IPS DF 6.9 (cell line): ENCODE measurements at places on chromosomes 1 and 21.

- no peak for DNase-seq
Measured at GRCh38 chr1:167130829-167131510, 37.1 kb downstream of the STYXL2 start.

GRCh38 chr1:6599141-6599975 is 3.3 kb downstream of the KLHL21 start:
- DNase-seq = no peak

- no peak for DNase-seq
Measured at GRCh38 chr1:7003676-7004075, 218.4 kb downstream of the CAMTA1 start.

- DNase-seq = no peak
Measured at GRCh38 chr1:53342735-53343470, 15.0 kb upstream of the LRP8 start.

DNA sequence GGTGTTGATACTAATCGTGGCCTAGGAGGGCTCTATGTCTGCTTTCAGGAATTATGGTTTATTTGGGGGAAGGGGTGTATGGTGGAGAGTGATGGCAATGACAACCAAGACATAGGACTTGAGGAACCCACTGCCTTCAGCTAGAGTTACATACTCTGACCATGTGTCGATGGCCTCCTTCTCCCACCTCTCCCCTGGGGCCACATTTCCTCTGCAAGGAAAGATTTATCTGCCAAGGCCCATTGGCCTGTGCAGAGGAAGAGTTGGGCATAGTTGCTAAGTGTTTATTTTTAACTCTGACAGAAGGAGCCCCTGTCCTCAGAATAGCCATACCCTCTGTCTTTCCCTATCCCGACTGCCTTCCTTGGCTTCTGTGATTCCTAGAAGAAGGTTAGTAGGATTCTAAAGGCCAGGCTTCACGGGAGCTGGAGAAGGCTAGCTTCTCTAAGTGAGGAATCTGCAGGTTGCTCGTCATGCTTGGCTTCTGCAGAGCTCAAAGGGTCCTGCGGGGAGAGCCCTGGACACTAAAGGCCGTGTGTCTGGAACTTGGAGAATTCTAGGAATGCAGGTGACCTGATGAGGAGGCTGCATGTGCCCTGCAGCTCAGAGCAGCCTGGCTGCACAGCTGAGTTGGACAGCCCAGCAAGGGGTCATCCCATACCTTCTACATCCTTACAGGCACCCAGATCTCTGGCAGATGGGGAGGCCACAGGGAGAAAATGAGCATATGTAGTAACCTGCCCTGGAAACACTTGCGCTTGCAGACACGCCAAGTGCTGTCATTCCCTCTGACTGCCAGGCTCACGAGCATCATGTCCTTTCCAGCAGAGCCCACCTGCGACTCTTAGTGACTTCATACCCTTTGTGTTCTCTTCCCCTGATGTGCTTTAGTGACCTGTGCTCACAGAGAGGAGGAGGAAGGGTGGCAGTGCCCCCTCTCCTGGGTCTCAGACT is 9.7 kb downstream of the MAPKAPK2 start:
- DNase-seq = no peak

DNA sequence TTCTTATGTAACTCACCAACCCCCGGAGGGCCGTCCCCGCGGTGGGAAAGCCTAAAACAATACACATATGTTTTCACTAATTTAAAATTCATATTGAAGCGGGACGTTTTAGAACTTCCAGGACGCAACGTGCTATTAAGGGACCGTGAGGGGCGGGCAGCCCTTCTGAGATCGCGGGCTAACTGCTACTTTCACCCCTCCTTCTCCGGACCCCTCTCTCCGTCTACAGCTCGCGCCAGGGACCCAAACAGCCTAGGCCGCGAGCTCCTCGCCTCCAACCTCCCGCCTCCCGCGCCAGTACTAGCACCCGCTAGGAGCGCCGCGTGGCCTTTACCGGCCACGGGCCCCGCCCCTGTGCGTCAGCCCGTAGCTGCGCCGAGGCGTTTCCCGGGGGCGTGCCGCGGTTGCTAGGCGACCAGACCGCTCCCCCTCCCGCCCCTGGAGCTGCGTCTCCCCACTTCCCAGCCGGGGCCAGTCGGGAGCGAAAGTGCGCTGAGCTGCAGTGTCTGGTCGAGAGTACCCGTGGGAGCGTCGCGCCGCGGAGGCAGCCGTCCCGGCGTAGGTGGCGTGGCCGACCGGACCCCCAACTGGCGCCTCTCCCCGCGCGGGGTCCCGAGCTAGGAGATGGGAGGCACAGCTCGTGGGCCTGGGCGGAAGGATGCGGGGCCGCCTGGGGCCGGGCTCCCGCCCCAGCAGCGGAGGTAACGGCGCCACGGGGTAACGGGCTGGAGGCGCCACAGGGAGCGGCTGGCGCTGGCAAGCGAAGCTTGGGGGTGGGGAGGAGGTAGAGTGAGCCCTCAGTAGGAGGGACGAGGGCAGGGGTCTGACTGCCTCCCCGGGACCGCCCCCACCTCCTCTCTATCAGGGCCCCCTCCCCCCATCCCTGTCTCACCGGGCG is at the start of gene DYRK3:
DYRK3 (plus strand) TSS at position 457 of the 898 bp plus-strand sequence; CDS start at position 625, 168 bp downstream.
- peak; percentile 68 for DNase-seq

DNA sequence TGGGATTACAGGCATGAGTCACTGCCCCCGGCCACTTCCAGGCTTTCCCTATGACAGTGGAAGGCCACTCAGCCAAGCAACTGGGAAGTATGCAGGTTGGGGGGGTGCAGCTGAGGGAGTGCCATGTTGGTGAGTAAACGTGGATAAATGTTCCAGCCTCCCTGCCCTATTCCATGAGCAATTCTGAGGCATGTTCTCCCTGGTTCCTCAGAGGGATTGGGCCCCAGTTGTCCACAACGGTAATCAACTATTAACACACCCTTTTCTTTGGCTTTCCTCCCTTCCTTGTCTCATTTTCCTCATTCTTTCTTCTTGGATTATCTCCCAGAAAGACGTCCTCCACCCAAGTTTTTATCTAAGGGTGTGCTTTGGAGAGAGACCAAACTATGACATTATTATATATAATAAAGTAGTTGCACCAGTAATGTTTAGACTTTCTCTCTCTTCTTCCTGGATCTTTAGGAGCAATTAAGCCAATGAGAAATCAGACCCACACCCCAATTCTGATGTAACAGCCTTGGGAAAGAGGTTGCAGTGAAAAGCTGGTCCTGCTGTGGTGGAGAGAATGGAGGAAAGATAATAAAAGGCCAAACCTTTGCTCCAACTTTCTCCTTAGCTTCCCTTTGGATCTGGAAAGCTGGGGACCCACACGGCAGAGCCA is 6.8 kb upstream of the SLAMF9 start:
- DNase-seq = no peak

DNA sequence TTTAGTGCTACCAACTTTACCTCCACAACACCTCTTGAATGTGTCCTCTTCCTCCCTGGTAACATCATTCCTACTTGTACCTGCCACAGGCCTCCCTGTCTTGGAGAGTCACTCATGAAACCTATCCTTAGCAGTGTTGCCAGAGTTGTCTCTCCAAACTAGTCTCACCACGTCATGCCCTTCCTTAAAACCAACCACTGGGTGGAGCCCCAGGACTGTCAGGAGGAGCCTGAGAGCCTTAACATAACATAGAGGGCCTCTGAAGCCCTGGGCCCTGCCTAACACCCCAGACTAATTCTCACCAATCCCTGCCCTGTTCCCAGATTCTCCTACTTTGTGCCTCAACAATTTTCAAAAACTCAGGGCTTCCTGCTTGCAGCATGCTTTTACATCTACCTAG is 65.3 kb downstream of the ZNF697 start:
- peak; percentile 50 for DNase-seq

DNA sequence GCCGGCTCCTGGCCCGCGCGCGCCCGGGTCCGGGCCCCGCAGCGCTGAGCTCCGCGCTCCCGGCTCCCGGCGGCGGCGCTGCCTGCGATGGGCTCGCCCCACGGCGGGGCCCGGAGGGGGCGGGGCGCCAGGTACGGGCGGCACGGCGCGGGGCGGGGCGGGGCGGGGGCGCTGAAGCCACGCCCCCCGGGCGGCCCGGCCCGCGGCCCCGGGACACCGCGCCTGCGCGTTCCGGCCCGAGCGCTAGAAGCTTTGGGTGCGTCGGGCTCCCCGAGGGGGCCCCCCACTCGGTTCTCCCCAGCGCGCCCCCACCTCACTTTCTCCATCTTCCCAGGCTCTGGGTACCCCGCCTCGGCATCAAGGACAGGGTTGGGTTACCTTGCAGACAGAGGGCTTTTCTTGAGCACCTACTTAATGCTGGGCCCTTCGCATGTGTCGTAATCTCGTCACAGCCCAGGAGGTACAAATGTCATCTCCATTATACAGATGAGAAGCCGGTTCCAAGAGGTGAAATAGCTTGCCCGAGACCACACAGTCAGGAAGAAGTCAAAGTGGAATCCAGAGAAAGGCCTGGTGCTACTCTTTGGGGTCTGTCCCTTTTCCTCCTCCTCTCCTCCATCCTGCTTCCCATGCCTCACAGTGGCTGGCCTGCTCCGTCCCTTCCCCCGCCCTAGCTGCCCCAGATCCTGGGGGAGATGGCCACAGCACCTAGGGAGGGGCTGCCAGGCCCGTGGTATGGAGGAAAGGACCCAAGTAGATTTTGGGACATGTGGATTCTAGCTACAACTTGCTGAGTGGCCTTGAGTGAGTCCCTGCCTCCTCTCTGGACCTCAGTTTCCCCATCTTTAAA is 46.5 kb downstream of the RAP1GAP start:
- no peak for DNase-seq

- DNase-seq = no peak
Measured at GRCh38 chr1:117753232-117753631, 147.4 kb downstream of the TENT5C start.

DNA sequence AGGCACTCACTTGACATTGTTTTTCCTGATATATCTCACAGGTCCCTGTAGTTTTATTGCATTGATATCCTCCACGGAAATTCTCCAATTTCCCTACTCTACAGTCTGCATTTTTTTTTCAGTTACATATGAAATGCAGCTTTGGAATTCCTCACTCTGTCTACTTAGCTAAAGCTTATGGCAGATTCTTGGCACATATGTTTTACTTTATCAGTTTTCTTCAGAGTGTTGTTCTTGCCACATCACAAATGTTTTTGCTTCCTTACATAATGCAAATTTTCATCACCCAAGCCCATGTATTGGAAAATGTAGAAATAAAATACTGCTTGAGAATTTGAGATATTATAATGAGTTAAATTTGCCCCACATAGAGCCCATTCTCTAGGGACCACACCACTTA is 1895.1 kb downstream of the MRPL39 start:
- DNase-seq = no peak

GRCh38 chr1:93616221-93616995 is 65.2 kb downstream of the BCAR3 start:
- DNase-seq = no peak

- DNase-seq = no peak
Measured at GRCh38 chr1:31571340-31572295, 4.7 kb upstream of the TINAGL1 start.

DNA sequence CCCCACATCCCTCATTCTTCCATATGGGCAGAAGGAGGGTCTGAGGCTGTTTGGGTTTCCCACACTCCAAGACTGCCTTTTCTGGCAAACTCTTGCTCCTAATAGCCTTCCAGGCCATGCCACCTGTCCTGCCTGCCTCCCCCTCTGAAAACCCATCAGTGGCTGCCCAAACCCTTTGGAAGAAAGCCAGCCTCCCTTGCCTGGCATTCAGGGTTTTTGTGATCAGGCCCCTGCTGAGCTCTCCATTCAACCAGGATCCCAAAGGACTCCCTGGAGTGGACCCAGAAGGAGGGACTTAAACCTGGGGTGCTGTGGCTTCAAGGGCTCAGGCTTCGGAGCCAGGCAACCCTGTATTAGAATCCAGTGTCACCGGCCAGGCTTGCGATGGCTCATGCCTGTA is 4.2 kb upstream of the GUCA2A start:
- no peak for DNase-seq

DNA sequence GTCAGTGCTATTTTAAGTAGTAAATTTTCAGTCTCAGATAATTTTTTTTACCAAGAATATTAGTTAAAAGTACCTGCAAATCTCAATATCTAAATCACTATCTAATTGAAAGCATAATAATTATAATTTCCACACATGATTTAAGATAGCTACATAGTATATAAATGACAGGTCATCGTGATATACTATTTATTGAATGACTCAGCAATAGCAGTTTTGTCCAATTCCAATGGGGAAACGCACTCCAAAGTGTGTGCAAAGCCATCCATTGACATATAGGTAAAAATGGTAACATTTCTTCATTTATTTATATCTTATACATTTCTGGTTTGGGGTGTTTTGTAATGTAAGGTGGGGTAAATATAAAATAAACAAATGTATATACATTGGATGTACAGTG is 19.5 kb downstream of the ADGRL4 start:
- no peak for DNase-seq

GRCh38 chr1:206558794-206559671 is 51.7 kb downstream of the RASSF5 start:
- DNase-seq = no peak

DNA sequence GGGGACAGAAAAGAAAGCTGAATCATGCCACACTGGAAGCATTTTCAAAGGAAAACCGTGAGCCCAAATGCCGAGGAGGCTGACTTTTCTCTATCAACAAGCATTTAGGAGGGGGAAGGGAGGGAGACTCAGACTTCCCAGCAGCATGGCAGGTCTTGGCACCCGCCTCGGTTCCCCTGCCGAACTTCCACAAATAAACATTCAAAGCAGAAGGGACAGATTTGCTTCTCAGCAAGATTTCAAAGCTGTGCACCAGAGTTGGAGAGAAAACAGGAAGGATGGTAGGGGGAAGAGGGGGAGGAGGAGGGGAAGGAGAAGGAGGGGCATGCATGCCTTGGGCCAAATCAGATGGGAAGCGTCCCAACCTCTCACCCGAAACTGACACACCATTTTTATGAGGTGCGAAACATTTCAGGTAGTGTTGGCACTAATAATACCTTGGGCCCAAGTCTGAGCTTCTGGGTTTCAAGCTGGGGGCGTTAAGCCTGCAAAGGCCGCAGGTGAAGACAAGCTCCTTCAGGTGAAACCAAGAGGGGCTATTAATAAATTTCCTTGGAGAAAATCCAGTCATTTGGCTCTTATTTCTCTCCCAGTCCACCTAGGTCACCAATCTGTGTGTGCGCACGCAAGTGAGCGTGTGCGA is 26.4 kb downstream of the ABCA4 start:
- no peak for DNase-seq

- no peak for DNase-seq
Measured at GRCh38 chr1:223264529-223264928, 99.4 kb downstream of the SUSD4 start.

- no peak for DNase-seq
Measured at GRCh38 chr1:113984710-113985109, 5.4 kb downstream of the OLFML3 start.

DNA sequence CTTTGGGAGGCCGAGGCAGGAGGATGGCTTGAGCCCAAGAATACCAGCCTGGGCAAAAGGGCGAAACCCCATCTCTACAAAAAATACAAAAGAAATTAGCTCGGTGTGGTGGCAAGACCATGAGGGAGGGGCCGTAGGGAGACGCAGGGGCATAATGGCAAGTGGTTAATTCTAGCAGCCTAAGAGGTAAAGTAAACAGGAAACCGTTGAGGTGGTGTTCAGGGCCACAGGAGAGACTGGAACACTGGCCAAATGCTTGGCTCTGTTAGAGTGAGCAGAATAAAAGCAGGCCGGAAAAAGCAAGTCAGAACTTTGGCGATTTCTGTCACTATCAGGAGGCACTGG is 89.2 kb downstream of the RIPK4 start:
- no peak for DNase-seq

GRCh38 chr1:152786077-152786476 is at the start of gene LCE1E:
Gene LCE1E, plus strand, starts transcription at chr1:152786257. Its CDS starts 1,043 bp downstream, at chr1:152787300.
- DNase-seq = no peak
